Activated effector memory CD4-positive, alpha-beta T cell treated with anti-CD3 and anti-CD28 coated beads, Interleukin-2, amount 50 U/mL, for 16 hours (primary cell): ENCODE measurements at places on chromosomes 4 and X.

- no peak for DNase-seq
Measured at GRCh38 chr4:157217708-157218107, 2.8 kb upstream of the GRIA2 start.

DNA sequence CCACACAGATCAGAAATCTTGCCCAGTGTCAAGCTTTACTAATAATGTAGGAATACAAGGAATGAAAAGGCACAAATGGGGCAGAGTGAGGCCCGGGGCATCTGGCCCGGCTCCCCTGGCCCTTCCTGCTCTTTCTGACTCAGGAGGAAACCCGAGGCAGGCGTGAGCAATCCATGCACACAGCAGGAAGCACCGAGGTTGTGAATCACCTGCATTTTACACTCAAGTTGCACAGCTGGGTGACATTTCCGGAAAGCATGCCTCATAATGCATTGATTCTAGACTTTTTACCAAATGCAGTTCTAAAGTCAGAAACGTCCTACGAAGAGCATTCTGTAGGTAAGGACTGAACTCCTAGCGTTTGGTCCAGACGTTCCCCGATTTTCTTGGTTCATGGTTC lies 38.9 kb downstream of the PRIMPOL start:
- DNase-seq, result no peak

DNA sequence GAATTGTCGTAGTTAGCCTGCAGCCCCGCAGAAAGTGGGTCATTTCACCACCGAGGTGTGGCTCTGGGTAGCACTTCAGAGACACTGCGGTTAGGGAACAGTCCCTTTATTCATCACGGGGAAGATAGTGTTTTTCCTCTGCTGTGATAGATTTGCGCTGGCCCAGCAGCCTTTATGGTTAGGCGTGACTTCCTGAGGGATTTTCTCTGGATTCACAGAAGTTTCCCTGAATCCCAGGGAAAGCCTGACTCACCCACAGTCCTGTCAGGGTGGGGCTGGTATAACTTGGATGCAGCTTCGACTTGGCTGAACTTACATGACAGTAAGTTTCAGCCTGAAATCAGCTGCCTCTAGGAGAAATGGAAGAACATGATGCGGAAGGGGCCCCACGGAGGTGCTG lies 196.3 kb upstream of the HHIP start:
- no peak for DNase-seq

DNA sequence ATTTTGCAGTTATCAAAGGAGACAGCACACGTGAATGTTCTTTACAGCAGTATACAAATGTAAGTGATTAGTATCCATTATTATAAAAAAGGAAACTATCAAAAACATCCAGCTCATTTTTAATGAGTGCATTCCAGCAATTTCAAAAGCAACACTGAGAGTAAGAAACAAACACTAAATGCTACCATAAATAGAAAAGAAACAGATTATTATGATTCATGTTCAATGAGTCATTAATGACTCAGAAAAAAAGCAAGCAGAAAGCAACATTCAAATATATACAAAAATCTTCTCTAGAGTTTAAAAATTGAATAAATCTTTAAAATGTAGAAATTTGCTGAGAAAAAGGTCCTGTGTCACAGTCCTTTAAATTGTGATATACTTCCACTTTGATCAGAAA lies 346.5 kb upstream of the FMR1 start:
- DNase-seq, result no peak

DNA sequence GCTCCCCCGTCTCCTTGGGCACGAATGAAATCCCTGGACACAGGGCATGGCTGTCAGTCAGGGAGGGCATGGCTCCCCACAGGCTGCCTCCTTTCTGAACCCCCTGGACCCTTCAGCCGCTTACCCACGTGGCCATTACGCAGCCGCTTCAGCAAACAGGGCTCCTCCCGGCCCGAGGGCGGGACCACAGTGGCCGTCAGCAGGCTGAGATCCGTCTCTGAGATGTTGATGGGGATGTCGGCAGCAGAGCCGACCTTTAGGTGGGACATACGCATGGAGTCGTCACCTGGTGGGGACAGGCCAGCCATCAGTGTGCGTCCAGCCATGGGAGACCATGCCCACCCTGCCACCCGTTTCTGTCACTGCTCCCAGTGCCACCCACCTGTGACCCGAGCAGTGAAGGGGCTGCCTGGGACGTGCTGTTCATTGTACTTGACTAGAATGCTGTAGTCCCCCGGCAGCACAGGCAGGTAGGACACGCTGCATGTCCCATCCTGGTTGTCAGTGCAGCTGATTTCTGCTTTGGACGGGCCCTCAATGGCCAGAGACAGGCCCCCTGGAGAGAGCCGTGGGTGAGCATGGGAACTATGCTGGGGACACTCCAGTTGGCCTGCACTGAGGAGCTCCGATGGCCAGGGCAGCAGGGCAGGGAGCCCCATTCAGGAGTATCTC lies 21.1 kb downstream of the FLNA start:
- no peak for DNase-seq

- DNase-seq, result no peak
Measured at GRCh38 chr4:89119836-89120235, 8.5 kb downstream of the TIGD2 start.
